Bone marrow (tissue), 2 donors: ENCODE measurements at places on chromosomes 6 and 20.
A peak's percentile ranks its signal among the peaks of the same experiment; 100 is the strongest.

- no peak for DNase-seq
These were observed 70.0 kb upstream of the SASH1 start for GRCh38 chr6:148272597-148272996.

GRCh38 chr6:156102129-156102528 lies 646.5 kb upstream of the NOX3 start:
- no peak for DNase-seq

GRCh38 chr6:33279971-33280511 lies 3.1 kb downstream of the B3GALT4 start:
- peak; percentile 29 for DNase-seq

GRCh38 chr6:62623846-62624532 lies 338.0 kb upstream of the KHDRBS2 start:
- no peak for DNase-seq

- DNase-seq = no peak
These were observed 1.3 kb downstream of the DSTN start for GRCh38 chr20:17571153-17571527.

- no peak for DNase-seq
These were observed 12.1 kb upstream of the XRN2 start for GRCh38 chr20:21291026-21291425.

DNA sequence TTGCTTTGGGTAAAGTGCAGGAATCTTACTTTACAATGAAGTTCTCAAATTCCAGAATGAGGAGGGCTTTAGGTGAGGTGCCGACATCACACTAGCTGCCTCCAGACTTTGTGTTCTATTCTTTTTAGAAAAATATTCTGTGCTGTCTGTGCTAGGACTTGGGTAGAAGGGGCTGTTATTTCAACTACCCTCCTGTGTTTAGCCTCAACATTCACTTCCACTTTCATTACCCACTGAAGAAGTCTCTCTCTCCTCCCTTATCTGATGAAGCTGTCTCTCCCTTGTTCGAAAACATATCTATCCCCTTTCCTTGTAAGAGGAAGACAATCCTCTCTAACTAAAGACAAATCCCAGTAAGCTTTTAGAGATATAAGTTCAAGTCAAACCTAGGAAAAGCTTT lies 25.0 kb upstream of the BRPF3 start:
- DNase-seq = no peak

GRCh38 chr6:35259948-35260590 lies 534 bp downstream of the ZNF76 start:
- peak; percentile 53 for DNase-seq

DNA sequence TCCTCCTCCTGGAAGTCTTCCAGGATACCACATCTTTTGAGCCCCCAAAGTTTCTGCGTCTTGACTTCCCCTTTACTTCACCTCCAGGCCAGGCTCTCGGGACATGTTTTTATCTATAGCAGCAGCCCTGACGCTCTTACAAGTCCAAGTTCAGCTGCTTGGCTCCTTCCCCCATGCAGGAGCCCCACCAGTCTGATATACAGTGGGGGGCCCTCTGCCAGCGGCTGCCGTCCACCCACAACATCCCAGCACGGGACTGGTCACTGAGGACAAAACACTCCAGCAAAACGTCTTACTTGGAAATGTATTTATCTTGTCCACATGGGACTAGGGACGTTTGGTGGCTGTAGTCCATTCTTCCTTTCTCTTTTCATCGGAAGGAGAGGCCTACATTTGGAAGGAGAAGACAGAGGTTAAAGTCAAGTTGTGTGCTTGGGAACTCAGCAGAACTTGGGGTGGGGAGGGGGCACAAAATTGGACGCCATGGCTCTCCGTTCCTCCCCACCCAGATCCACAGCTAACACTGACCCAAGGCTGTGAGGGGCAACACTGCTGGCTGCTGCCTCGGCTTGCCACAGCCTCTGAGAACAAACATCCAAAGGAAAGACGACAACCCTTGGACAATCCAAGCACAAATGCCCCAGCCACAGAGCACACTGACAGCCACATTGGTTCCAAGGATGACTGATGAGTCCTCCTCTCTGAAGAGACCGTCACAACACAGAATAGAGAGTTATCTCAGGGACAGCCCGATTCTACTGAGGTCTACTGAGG lies 79.2 kb downstream of the PRND start:
- no peak for DNase-seq

DNA sequence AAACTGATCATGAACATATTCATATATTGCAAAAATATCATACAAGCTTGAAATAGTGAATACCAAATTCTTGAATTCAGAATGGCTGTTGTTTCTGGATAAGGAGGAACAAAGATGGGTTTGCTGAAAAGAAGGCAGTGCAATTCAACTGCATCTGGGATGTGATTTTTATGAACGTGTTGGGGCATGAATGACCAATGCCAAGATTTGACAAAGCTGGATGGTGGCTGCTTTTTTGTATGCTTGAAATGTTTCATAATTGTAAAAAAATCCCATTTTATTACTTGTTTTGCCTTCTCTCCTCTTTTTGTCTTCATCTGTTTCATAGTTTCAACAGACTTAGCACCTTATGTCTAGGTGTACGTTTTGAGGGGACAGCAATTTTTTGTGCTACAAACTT lies 36.8 kb upstream of the BCAS1 start:
- no peak for DNase-seq

DNA sequence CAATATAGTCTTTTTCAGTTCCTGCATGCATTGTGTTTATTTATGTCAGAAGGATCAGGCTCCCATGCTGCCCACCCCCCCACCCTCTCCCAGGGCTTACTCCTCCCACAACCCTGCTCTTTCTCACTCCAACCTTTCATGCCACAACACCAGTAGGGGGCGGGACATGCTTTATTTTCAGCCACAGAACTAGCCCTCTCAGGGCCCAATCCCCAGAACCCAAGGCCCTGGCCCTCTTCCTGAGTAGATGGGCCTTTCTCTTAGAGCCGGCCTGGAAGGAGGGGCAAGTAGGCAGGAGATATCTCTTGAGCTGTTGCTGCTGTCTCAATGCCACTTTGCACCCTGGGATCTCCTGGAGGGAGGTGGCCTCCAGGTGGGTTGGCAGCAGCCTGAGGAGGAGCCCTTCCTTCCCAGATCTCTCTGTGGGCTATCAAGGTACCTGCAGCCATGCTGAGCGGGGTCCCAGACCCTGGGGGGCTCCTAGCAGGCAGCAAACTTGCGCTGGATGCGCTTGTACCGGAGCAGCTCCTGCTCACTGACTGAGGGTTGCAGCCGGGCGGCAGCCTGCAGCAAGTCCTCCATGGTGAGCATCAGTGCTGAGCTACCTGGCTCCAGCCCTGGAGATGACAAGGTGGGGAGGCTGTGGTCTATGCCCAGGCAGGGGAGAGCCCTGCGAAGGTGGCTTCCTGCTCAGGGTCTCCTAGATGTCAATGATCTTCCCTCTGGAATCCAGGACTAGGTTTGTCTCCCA lies 3.5 kb downstream of the GNMT start:
- DNase-seq = peak; percentile 28

DNA sequence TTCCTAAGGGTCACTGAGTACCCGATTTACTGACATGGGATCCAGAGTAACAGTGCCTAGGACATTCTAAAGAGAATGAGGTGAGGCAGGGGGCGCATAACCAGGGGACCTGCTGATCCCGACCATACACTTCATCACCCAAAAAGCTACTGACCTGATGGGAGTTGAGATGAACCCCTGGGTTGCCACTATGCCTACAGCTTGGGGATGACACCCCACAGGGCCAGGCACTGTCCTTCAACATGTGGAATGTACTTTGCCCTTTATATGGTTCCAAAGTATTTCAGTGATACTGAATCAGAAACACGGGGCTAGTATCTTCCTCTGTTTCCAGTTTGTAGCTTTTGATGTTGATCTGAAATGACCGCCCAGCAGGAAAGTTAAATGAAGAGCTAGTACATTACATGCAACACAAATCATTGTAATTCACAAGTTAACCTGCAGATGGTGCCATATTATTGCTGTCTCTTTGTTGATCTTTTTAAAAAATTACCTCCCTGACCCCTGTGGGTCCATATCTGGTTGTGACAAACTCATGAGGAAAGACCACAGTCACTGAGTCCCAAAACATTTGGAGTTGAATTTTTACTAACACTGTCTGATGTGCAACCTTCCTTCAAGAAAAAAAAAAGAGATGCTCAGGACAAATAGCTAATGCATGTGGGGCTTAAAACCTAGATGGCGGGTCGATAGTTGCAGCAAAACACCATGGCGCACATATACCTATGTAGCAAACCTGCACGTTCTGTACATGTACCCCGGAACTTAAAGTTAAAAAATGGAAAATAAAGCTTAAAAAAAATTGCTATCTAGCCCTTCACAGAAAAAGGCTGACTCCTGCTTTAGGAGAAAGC lies 42.7 kb upstream of the GCNT2 start:
- no peak for DNase-seq

- DNase-seq = no peak
These were observed 39.3 kb downstream of the LRRC1 start for GRCh38 chr6:53834132-53834531.

- no peak for DNase-seq
These were observed 518.5 kb downstream of the CD83 start for GRCh38 chr6:14635934-14636591.

- no peak for DNase-seq
These were observed 10.7 kb downstream of the MYLIP start for GRCh38 chr6:16139556-16139955.

- DNase-seq = no peak
These were observed 868 bp downstream of the SRSF3 start for GRCh38 chr6:36594816-36595643.
